H7 (cell line): ENCODE measurements at places on chromosomes 12 and 14.
A peak's percentile ranks its signal among the peaks of the same experiment; 100 is the strongest.

GRCh38 chr12:90951432-90952105 is 3.4 kb downstream of the CCER1 start:
- no peak for DNase-seq

GRCh38 chr14:95490727-95491451 is 25.6 kb downstream of the SYNE3 start:
- no peak for DNase-seq

- DNase-seq = no peak
These were observed 64.2 kb downstream of the SPRING1 start for GRCh38 chr12:116673681-116674111.

DNA sequence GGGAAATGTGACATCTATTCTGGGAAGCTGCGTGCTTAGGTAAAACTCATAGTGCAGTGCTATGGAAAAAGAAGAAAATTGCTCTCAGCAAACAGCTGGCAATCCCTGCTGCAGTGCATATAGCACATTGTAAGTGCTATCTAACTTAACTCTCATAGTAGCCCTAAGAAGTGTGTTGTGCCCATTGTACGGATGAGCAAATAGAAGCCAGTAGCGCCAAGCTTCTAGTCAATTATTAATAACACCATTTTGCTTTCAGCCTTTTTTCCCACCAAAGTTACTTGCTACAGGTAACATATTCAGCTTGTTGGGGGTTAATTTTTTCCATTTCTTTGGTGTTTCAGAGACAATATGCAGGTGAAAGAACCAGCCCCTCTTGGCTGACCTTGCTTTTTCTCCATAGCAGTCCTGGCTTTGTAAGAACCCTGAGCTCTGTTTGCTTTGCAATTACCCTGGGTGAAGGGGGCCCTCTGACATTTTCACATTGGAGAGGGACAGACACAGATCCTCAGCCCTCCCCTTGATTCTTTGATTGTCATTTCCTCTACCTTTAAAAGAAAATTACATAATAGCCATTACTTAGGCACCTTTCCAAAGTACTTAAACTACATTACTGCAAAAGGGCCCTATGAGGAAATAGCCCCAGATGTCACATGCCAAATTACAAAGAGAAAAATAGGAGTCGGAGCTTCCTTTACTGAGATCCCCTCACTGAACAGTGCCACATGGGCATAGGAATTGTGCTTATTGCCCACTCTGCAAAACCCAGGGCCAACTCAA is 576.2 kb upstream of the TBX3 start:
- DNase-seq = no peak

- DNase-seq = peak; percentile 78
These were observed 776 bp downstream of the BMP4 start for GRCh38 chr14:53955671-53956426.

- DNase-seq = no peak
These were observed 607 bp downstream of the OS9 start for GRCh38 chr12:57694459-57695019.

- DNase-seq = peak; percentile 93
These were observed 73.6 kb downstream of the TESC start for GRCh38 chr12:117025481-117026151.

DNA sequence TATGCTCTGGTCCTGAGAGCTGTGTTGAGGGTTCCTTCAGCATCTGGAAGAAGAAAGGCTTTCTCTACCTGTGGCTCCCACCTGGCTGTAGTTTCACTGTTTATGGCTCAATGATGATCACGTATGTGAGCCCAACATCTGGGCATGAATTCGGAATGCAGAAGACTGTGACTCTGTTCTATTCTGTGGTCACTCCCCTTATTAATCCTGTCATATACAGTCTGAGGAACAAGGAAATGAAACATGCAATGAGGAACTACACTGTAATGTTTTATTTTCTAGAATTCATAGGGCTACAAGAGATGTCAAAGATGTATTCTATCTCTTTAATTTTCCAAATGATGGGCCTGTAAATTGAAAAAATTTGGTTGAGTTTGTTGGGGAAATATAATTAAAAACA is 10.8 kb upstream of the OR11G2 start:
- DNase-seq = no peak
